AG08396 (cell line): ENCODE measurements at places on chromosomes 1 and 21.
A peak's percentile ranks its signal among the peaks of the same experiment; 100 is the strongest.

GRCh38 chr1:17207046-17207445 lies 2.1 kb downstream of the PADI1 start:
- no peak for DNase-seq

DNA sequence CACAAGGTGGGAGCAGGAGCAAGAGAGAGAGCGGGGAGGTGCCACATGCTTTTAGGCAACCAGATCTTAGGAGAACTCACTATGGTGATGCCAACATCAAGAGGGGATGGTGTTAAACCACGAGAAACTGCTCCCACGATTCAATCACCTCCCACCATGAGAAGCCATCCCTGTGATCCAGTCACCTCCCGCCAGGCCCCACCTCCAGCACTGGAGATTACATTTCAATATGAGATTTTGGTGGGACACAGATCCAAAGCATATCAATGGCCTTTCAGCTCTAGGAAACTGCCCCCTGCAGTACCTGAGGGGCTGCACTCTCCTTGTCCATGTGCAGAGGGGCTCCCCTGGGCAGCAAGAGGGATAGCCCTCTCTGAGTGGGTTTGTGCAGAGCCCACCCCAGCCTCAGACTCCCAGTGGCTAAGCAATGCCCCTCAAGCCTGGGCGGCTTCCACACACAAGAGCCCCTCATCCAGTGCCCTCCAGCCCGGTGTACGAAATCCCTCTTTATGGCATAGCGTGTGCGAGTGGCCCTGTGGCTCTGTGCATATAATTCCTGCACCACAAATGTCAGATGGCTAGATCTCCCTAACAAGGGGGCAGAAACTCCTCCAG lies 15.5 kb upstream of the PRDM16 start:
- DNase-seq = no peak

DNA sequence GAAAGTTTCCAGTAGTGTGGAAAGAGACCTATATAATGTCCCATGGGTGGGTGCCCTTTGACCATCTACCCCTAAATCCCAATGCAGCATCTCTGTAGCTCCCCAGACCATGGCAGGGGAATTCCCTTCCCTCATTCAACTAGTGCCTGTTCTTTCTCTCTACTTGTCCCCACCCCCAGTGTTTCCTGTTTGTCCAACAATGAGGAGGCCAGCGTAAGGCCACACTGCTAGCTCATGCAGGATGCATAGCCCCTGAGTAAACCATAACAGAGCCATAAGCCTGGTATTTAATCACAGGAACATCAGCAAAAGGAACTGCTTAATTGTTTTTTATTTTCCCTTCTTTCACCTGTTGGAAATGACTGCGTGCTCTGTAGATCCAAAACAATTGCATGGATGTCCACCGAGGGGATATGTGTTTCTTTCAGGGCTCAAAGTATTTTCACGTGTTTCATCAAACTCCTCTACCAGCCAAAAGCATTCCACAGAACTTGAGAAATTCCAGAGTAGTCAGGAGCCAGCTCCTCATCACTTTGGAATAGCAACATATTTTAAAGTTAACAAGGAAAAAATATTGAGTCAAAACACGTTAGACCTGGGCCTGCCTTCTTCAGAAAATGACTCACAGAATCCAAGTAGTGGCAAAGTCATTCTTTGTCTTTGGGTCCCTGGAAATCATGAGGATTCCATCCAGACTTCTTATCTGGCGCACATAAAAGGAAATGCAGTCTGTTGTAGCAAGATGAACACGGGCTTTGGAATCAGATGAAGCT lies 162.5 kb upstream of the SGIP1 start:
- DNase-seq = peak; percentile 35

DNA sequence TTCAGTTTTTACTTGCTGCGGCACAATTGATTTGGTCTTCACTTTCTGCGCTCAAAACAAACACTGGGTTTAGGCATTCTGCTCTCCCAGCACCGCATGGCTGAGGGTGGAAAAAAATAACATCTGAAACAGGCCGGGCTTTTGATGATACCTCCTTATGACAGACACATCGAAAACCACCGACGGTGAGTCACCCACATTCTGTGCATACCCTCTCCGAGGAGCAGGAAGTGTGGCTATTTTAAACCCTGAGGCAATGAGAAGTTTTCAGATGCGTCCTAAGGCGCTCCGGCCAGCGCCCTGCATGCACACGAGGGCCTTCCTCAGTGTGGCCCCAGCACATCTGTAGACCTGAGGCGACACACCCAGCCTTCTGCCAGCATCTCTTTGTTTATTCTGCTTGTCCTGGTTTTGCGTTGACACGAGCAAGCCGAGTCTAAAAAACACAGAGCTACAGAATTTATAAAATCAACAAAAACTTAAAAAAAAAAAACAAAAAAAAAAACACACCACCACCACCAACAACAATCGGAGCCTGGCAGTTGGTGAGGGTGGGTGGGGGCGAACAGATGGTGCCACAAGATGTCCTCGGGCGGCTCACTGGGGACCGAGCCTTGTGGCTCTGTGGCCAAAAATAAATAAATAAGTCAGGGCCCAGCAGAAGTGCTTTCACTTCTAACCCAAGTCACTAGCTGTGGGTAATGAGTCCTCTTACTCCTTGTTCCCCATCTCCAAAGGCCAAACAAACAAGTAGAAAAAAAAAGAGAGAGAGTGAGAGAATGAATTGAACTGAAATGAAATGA lies 162.6 kb upstream of the IRF2BP2 start:
- DNase-seq = peak; percentile 90

GRCh38 chr21:14591882-14592281 lies 45.8 kb upstream of the SAMSN1 start:
- no peak for DNase-seq

DNA sequence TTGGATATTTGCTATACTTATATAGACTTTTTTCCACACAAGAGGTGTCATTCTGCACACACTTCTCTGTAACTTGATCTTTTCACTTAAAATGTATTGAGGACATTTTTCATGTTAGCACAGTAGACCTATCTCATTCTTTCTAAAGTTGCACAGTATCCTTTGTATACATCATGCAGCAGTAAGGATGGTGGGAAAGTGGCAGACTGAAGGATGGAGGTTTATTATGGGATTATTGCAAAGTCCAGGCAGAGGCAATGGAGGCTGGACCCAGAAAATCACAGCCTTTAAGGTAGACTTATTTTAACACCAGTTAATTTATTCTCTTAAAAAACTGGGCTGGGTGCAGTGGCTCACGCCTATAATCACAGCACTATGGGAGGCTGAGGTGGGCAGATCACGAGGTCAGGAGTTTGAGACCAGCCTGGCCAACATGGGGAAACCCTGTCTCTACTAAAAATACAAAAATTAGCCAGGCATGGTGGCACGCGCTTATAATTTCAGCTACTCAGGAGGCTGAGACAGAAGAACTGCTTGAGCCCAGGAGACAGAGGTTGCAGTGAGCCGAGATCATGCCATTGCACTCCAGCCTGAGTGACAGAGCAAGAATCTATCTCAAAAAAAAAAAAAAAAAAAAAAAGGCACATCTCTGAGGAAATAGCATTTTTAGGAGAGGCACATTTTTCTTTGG lies 25.8 kb downstream of the SLAMF1 start:
- no peak for DNase-seq

DNA sequence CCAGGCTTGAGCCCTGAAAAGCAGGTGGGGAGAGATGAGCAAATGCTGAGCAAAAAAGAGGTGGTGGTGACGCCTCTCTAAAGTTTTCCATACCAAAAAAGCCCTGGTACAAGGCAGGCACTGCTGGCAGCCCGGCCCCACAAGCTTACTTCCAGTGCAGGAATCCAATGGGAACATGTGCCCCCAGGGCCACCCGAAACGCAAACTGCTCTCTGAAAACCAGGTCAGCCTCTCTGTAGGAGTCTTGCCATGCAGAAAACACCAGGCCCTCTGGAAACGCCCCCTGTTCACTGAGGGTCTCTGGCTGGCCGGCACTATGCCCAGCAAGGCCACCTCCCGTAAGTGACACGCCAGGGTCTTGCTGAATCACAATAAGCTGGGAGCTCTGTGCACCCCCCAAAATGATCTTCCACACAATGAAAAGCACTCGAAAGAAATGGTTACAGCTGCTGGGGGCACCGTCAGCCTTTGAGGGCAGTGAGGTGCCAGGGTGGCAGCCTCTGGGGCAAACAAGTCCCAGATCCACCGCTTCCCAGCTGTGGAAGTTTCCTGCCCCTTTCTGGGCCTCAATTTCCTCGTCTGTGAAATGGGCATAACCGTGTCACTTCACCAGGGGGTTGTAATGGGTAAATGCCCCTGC lies 170.5 kb downstream of the TOMM20 start:
- DNase-seq = no peak

GRCh38 chr1:202909494-202909893 lies 17.5 kb downstream of the KLHL12 start:
- no peak for DNase-seq

DNA sequence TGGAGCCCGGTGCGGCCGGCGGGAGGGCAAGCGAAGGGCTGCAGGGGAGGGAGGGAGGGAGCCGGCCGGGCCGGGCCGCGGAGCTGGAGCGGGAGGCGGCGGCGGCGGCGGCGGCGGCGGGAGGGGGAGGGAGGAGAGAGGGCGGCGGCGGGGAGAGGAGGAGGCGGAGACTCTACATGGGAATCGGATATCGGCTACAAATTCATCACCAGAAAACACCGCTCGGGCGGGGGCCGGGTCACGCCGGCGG lies at the start of gene AKT3:
AKT3 (minus strand) TSS at position 42 of the 250 bp plus-strand sequence. CDS start 7,073 bp downstream, outside the sequence.
- peak; percentile 89 for DNase-seq

GRCh38 chr1:3820316-3820715 lies 24.0 kb upstream of the LRRC47 start:
- no peak for DNase-seq

- no peak for DNase-seq
These were observed 33.6 kb downstream of the COL18A1 start for GRCh38 chr21:45438391-45439145.

GRCh38 chr1:24600551-24600950 lies 42.6 kb upstream of the SRRM1 start:
- no peak for DNase-seq

DNA sequence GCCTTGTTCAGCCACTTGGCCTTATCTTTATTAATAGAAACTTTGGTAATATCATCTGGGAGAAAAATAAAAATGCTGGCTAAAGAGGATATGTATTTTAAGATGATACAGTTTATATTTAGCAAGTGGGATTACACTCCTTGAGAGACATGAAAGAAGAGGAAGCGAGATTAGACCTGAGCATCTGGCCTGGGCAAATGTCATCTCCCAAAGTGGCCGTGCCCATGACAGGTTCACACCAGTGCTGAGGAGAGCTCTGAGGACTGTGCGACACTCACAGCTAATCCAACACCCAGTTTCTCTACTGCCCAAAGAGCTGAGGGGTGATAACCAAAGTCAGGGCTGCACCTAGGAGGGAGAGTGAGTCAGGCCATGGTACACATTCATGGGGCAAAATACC lies 121.7 kb upstream of the DUSP10 start:
- no peak for DNase-seq

DNA sequence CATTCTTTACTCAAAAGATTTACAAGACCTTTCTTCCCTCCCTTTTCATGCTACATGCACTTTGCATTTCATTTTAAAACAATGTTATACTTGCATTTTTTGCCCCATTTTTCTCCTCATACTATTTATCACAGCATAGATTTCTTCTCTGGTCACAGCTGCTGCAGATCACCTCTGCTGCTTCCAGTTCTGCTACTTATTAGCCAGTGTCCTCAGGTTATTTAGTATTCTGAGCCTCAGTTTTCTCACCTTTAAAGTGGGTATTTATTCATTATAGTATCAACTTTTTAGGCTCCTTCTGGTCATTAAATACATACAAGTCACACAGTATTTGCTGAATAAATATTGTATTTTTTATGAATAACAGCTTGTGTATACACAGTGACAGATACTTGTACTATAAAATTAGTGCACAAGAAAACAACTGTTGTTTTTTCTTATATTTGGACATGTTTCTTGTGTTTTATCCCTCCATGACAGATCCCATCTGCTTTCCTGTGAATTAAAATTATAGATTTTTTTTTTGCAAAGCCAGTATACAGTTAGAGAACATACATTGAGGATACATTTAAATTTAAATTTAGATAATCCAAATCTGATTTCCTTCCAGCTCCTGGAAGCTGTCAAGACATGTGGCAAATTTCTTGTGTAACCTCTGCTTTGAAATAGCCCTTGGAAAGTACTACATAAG lies 85.3 kb upstream of the BCL10 start:
- DNase-seq = no peak
